ENCODE measurements at places on chromosomes 13 and 19.

DNA sequence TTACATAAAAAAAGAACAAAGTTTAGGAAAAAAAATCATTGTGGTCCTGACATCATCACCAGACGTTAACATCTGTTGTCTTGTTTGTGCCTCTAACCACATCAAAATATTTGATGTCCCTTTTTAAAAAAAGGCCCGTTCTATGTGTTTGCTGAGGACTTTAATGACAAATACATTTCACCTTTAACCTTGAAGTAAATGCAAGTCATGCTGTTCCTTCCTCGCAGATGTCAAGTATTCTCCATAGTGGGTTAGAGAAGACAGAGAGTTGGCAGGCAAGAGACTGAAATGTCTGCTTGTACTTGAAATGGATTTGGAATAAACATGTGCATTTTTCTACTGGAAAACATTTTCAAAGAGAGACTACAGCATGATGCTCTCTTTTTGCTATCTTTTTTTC, 134.9 kb downstream of the FGF9 start:
- no peak for DNase-seq

DNA sequence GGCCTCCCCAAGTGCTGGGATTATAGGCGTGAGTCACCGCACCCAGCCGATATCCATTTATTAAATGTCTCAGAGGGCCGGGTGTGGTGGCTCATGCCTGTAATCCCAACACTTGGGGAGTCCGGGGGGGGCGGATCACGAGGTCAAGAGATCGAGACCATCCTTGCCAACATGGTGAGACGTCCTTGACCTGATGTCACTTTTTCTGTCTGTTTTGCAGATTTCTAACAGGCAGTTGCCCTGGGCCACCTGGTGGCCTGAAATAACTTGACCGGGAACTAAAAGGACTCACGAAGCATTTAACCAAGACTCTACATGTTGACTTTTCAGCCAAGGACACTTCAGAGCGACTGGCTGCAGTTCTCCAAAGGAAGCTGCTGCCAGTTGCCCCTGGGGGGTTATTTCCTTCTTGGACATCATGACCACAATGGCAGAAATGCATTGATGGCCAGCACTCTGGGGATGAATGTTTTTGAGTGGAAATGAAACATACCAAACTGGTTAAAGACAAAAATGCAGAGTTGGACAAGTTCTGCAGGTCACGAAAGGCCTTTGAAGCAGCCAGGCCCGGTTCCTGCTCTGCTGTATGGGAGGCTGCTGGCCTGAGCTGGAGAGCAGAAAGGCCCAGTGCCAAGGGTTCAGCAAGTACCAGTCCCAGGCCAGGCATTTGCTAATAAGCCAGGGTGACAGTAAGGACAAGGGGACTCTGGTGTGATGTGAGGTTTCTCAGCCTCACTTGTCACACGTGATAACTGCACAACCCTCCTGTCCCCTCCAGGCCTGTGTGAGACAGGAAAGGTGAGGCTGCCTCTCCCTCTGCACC, 8.3 kb downstream of the ZNF837 start:
- no peak for DNase-seq

DNA sequence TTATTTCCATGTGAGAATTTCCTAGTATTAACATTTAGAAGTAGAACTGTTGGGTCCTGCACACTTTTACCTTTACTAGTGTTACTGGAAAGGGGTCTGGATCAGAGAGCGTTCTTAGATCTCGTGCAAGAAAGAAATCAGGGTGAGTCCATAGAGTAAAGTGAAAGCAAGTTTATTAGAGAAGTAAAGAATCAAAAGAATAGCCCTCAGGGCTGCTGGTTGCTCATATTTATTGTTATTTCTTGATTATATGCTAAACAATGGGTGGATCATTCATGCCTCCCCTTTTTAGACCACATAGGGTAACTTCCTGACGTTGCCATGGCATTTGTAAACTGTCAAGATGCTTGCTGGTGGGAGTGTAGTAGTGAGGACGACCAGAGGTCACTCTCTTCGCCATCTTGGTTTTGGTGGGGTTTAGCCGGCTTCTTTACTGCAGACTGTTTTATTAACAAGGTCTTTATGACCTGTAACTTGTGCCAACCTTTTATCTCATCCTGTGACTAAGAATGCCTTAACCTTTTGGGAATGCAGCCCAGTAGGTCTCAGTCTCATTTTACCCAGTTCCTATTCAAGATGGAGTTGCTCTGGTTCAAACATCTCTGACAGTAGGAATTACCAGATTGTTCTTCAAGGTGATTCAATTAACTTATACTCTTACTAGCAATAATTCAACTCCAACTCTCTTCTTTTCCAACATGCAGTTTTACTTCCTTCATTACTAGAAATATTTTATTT, 27.4 kb downstream of the NDFIP2 start:
- DNase-seq, result no peak

DNA sequence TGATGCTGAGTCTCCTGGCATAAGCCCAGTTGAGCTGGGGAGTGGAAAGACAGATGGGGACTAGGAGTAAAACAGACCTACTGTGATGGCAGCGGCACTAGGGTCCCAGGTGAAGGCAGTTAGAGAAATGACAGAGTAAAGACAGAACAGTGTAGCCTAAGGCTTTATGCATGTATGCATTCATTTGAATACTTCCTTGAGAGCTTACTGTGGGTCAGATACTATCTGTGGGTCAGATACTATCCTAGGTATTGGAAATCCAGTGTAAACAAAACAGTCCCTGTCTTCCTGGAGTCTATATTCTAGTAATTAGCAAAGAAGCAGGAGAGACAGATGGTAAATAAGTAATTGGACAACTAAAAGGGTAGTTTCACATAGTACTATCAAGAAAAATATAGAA, 73.7 kb upstream of the LRCH1 start:
- no peak for DNase-seq

GRCh38 chr19:482186-483041, 13.9 kb upstream of the MADCAM1 start:
- DNase-seq, result no peak

DNA sequence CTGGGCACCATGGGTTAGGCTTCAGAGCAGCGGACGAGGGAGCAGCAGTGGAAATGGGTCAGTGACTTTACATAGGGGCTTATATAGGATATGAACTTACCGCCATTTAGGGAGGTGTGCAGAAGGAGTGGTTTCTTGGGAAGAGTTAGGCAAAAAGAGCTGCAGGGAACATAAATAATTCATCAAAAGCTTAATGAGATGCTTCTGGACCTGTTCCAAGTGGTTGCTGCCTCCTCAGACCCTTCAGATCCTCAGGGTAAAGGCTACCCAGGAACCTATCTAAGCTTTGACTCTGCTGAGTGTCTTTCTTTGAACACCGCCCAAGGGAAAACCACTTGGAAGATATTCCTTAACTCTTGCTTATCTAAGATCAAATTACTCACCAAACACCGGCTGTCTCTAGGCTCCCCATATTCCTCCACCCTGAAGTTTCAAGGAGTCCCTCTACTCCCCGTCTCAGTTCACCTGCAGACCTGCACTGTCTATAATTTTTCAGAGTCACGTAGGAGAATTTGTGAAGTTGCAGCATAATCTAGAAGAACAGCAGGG, at the start of gene IGFL4:
IGFL4 (minus strand) TSS at position 51 of the 549 bp plus-strand sequence; CDS start at position 11, 40 bp downstream.
- DNase-seq, result no peak

GRCh38 chr19:46361915-46362314, 15.0 kb downstream of the PPP5C start:
- DNase-seq, result no peak

- no peak for DNase-seq
Observed at GRCh38 chr19:28377077-28377476, 835.9 kb downstream of the UQCRFS1 start.

DNA sequence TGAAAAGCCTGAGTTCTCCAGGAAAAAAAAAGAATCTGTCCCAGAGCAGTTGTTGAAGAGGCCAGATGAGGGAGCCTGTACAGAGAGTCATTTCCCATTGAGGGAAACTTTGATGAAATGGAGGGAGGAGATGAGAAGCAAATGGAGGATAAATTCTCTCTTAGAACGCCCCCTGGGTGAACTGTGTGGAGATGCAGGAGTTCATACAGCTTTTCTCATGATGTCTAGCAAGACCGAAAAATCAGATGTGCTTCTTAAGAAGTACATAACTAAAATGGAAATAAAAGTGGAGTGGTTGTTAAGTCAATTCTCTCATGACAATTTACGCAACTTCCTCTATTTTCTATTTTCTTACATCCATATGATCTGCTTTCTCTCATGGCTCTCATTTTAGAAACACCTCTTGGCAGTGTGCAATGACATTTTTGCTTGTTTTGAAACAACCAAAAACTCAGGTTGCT, 1263.1 kb downstream of the PCDH9 start:
- DNase-seq, result no peak

GRCh38 chr19:10651851-10652250, 2.3 kb upstream of the ILF3 start:
- no peak for DNase-seq

- no peak for DNase-seq
Observed at GRCh38 chr13:21901336-21901735, 230.5 kb downstream of the FGF9 start.

DNA sequence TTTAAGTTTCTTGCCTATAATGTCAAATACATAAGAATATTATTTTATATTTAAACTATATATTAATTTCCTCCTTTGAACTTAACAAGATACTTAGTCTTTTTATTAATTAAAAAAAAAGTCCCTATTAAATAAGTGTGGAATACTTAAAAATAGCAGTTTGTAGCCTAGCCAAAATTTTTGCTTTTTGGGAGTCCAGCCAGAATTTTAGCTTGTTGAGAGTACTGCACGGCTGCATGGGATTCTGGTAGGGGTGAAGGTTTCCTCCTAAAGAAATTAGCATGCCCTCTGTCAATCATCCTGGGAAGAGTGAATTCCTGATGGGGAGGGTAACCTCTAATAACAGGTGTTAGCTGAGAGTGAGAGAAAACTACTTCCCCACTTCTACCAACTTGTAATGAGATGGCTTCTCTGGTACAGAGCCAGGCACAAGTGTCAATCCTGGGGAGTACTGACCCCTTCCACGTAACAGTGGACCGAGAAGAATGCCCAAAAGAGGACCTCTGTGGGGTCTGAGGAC, 195.7 kb downstream of the SPRY2 start:
- DNase-seq, result no peak

DNA sequence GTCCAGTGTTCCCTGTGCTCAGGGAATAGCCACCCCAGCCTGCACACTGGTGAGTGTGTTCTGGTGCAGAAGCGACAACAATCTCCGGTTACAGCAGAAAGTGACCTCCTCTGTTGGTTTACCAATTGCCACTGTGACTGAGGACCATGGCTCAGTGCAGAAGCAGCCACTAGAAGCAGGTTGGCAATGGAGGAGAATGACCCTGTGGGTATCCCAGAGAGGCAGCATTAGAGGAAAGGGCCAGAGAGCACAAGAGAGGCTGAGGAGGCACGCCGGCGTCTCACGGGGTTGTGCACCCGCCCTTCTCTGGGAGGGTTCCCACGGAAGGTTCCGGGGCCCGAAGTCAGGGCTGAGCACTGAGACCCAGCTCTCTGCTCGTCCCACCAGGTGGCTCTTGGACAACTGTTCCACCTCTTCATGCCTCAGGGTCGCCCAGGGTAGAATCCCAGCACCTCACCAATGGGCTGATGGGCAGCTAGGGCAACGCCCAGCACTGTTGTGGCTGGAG, 14.0 kb downstream of the PROZ start:
- DNase-seq, result no peak

Data from activated T-cell treated with anti-CD3 and anti-CD28 coated beads, Interleukin-2, amount 50 U/mL, for 24 hours (primary cell).